8988T (cell line): ENCODE measurements at places on chromosomes 3 and 15.
A peak's percentile ranks its signal among the peaks of the same experiment; 100 is the strongest.

GRCh38 chr15:50546566-50546965, at the start of gene USP50:
Gene USP50 (minus strand): TSS chr15:50546666. CDS start chr15:50546525, 141 bp downstream.
- DNase-seq, result no peak

- DNase-seq, result no peak
Observed at GRCh38 chr3:150146991-150147761, 176.5 kb upstream of the PFN2 start.

- DNase-seq, result peak; percentile 63
Observed at GRCh38 chr15:31326875-31327668, 437 bp downstream of the KLF13 start.

- DNase-seq, result no peak
Observed at GRCh38 chr3:127040216-127040615, 57.3 kb downstream of the PLXNA1 start.

GRCh38 chr3:56291244-56291680, 177.0 kb downstream of the ERC2 start:
- no peak for DNase-seq

- no peak for DNase-seq
Observed at GRCh38 chr3:182410051-182410450, 383.3 kb upstream of the ATP11B start.

GRCh38 chr3:172129850-172130716, 90.7 kb downstream of the FNDC3B start:
- DNase-seq, result peak; percentile 72

GRCh38 chr3:168511428-168512014, 415.8 kb upstream of the GOLIM4 start:
- DNase-seq, result no peak

GRCh38 chr15:98684995-98685525, 36.7 kb downstream of the IGF1R start:
- no peak for DNase-seq

DNA sequence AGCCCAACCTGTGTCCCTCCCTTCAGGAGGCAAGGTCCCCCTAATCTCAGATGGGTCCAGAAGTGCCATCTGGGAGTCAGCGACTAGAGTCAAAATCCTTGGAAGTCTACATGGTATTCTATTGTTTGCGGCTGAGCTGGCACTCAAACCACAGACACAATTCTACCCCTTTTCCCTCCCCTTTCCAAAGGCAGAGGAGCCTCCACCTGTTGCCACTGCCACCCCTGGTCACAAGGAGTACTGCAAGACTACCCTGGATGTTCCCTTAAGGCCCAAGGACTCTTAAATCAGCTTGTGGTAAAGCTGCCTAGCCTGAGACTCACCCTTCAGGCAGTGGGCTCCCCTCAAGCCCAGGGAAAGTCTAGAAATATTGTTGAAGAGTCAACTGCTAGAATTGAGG, 4.3 kb upstream of the OR5H6 start:
- DNase-seq, result no peak

- DNase-seq, result no peak
Observed at GRCh38 chr3:48427630-48427962, 2.3 kb downstream of the PLXNB1 start.

DNA sequence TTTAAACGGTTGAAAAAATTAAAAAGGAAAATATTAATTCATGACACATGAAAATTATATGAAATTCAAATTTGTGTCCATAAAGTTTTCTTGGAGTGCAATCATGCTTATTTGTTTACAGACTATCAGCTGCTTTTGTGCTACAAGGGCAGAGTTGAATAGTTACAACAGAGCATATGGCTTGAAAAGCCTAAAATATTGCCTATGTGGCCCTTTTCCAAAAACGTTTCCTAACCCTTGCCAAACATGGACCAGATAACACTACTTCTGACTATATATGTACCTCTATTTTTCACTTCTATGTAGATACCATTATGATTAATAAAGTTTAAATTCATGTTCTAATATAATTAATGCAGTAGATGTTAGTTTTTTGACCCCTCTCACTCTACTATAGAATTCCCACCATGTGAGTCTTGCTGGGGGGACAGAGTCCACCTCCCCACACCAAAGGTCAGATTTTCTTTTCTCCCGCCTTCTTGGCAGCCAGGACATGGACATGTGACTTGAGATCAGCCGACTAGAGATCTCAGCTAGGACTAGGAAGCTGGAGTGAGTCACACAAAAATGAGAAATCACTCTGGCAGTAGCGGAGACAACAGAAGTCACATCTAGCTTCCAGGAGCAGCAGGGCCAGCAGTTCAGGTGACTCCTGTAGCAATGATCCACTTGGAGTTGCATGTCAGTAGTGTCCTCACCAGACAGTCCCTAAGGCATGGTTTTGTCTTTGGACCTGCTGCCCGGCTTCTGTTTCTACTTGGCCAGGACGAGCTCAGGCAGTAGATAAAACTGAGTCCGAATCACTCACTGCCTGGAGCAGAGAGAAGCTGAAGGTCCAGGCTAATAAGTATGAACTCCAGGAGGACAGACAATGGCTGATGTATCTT, 22.4 kb downstream of the CIAO2A start:
- DNase-seq, result no peak

DNA sequence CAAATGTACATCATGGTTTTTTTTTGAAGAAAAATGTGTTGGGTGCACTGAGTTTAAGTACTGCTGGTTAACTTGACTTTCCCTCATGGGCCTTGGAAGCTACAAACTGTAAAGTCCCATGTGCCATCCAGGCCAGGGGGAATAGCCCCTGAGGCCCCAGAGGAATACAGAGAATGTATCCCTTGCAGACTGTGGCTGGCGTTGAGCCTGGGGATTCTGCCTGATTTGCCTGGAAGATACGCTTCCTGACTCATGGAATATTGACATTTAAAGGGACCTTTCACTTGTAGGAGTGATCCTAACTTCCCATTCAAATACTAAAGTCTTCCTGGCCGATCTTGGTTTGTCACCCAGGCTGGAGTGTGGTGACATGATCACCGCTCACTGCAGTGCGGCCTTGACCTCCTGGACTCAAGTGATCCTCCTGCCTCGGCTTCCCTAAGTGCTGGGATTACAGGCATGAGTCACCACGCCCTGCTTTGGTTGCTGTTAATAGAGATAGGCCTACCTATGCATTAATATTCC, 42.0 kb downstream of the ADAMTSL3 start:
- no peak for DNase-seq

DNA sequence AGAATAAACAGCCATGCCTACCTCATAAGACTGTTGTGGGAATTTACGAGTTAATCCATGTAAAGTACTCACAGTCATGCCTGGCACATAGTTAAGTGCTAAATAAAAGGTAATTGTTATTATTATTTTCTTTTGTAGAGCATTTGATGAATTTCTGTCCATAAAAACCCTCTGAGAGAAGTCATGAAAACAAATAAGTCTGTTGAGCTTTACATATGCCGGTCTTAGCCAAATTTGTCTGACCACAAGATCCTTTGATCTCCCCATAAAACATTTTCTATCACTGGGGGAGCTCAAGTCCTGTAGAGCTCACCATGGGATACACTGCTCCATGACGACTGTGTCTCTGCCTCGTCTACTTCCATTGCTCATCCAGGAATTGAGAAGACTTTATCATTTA, 114.0 kb downstream of the MAGI1 start:
- DNase-seq, result no peak

DNA sequence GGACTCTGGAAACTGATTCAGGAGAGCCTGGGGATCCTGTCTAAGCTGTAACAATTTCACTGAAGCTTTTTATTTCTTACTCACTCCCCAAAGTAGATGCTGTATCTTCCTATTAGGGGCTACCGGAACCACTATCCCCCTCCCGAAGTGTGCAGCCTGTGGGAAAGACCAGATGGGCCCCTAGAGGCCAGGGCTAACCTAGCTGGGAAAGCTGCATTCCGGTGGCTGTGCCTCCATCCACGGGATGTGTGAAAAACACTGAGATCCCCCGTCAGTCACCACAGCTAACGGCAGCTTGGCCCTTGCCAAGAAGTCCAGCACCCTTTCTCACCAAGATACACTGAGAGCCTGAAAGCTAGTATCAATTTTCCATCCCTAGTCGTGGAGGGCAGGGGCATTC, 3.1 kb downstream of the SSUH2 start:
- DNase-seq, result no peak

DNA sequence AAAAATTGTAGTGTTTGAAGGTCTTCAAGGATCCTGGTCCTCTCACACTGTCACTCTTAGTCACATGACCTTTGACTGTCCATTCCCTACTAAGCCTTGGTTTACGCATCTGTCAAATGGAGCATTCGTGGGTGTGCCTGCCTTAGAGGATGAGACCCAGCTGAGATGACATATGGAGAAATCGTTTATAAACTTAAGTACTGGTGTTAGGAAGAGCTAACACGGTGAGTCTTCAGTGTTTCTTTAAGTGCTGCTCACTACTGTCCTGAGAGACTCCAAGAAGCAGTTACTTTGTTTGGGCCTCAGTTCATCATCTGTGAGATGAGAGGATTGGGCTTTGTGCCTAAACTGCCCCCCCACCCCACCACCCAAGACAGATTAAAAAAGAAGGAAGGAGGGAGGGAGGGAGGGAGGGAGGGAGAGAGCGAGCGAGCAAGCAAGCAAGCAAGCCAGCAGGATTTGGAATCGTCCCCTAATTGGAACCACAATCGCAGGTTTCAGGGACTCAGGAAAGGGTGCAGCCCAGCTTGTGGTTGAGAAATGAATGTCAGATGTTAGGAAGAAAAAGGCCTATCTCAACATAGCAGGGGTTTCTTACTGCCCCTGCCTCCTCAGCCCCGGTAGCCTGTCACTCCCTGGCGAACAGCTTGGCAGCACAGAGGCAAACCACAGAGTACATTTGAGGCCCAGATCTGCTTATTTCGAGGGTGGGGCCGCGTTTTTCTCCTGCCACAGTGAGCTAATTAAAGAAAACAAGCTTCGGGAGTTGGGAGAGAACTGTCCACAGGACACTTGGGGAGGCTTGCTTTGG, 32.7 kb downstream of the SMAD3 start:
- DNase-seq, result no peak

GRCh38 chr3:135576751-135577150, 388.8 kb upstream of the PPP2R3A start:
- no peak for DNase-seq

GRCh38 chr15:91537856-91538255, 315.7 kb upstream of the SLCO3A1 start:
- no peak for DNase-seq

- no peak for DNase-seq
Observed at GRCh38 chr15:50126072-50126471, 7.0 kb upstream of the ATP8B4 start.

- no peak for DNase-seq
Observed at GRCh38 chr3:187107989-187108388, 31.3 kb downstream of the RPL39L start.

DNA sequence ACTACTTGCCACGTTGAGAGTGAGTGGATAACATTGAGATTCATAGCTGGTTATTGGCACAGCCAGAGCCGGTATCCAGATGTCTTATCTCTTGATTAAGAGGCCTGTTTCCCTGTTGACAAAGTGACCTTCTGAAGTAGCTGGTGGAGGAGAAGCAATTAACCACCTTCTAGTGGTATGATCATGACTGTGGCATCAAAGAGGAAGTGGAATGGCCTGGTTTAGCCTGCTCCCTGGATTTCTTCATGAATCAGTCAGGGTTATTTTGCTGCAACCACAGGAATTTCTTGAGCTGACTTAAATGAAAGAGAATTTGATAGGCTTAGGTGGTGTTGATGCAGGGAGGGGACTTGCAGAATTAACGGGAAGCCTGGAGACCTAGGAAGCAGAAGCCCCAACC, 398.3 kb downstream of the MFSD1 start:
- no peak for DNase-seq

DNA sequence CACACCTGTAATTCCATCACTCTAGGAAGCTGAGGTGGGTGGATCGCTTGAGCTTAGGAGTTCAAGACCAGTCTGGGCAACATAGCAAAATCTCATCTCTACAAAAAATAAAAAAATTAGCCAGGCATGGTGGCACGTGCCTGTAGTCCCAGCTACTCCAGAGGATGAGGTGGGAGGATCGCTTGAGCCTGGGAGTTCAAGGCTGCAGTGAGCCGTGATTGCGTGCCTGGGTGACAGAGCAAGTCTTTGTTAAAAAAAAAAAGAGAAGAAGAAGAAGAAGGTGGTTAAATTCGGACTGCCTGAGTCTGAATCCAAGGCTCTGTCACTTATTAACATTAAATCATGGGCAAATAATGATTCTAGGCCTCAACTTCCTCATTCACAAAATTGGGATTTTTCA, 51.0 kb downstream of the EOMES start:
- DNase-seq, result no peak

- DNase-seq, result no peak
Observed at GRCh38 chr3:14672588-14672987, 2.4 kb upstream of the C3orf20 start.

- DNase-seq, result no peak
Observed at GRCh38 chr3:104578558-104578957, 788.2 kb upstream of the ALCAM start.

- no peak for DNase-seq
Observed at GRCh38 chr15:90559119-90559518, 29.4 kb downstream of the CRTC3 start.

DNA sequence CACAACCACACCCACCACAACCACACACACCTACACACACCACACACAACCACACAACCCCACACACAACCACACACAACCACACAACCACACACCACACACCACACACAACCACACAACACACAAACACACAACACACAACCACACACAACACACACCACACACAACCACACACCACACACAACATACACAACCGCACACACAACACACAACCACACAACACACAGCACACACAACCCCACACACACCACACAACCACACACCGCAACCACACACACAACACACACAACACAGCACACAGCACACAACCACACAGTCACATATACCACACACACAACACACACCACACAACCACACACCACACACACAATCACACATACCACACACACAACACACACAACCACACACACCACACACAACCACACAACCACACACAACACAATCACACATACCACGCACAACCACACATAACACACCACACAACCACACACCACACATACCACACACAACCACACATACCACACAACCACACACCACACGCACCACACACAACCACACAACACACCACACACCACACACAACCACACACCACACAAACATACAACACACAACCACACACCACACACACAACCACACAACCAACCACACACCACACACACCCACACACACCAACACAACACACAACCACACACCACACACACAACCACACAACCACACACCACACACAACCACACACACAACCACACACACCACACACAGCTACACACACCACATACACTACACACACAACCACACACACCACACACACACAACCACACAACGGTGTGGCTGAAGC, 23.7 kb downstream of the CPN2 start:
- no peak for DNase-seq
